ENCODE measurements at places on chromosomes 2 and 18.
A peak's percentile ranks its signal among the peaks of the same experiment; 100 is the strongest.

DNA sequence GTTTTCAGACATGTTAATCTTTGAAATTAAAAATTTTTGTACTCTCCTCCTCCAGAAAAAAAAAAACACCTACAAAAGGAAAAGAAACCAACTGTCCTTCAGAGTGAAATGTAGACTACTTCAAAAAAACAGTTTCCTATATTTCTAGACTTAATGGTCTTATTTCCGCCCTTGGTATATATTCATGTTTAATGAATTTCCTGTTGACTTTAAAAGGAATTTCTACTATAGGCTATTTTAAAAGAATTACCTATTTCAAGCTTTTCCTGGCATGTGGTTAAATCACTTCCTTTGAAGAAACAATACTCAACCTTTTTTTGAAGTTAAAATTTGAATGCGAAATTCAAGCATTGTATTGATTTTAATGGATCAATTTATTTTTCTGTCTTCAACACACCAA lies 29.2 kb downstream of the GULP1 start:
- DNase-seq: no peak
- H3K36me3 ChIP-seq: peaks cover 31% of the 10 kb centered on the region
- H3K27ac ChIP-seq: no peak overlapping the region
- H3K4me3 ChIP-seq: peak overlapping the region; percentile 15
- no peaks in the 10 kb centered on the region for H3K27me3 ChIP-seq
- H3K4me1 ChIP-seq: peaks cover 94% of the 10 kb centered on the region

GRCh38 chr2:23524261-23524706 lies 139.3 kb downstream of the KLHL29 start:
- H3K27ac ChIP-seq: peak overlapping the region; percentile 83
- DNase-seq: peak; percentile 39
- H3K4me1 ChIP-seq: peaks cover 19% of the 10 kb centered on the region
- no peaks in the 10 kb centered on the region for H3K36me3 ChIP-seq
- H3K4me3 ChIP-seq: peak overlapping the region; percentile 54

DNA sequence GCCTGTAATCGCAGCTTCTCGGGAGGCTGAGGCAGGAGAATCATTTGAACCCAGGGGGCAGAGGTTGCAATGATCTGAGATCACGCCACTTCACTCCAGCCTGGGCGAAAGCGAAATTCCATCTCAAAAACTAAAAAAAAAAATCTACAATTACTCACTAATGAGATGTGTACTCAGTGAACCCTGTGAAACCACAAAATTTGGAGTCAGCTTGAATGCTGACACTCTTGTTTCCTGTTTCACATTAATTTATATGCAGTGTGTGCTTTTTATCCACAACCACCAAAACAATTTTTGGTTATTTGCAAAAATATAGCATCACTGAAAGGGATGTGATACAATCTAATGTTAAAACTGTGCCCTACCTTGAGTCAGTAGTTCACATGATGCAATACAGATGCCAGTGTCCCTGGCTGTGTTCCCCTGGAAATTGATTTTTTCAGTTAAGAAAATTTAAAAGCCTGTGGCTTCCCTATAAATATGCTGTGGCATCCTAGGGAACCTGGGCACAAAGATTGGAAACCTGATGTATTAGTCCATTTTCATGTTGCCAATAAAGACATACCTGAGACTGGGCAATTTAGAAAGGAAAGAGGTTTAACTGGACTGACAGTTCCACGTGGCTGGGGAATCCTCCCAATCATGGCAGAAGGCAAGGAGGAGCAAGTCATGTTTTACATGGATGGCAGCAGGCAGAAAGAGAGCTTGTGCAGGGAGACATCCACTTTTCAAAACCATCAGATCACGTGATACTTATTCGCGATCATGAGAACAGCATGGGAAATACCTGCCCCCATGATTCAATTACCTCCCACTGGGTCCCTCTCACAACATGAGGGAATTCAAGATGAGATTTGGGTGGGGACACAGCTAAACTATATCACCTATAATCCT lies 337.5 kb upstream of the NT5C1B start:
- peaks cover 5% of the 10 kb centered on the region for H3K36me3 ChIP-seq
- no peak for DNase-seq
- H3K4me1 ChIP-seq: peaks cover 59% of the 10 kb centered on the region
- peak overlapping the region; percentile 68 for H3K27ac ChIP-seq

GRCh38 chr2:119082821-119083400 lies 75.6 kb downstream of the C1QL2 start:
- H3K4me3 ChIP-seq: no peak overlapping the region
- peaks cover 4% of the 10 kb centered on the region for H3K27me3 ChIP-seq

GRCh38 chr18:39872651-39873050 lies 2082.4 kb upstream of the PIK3C3 start:
- no peaks in the 10 kb centered on the region for H3K4me1 ChIP-seq
- H3K4me3 ChIP-seq: no peak overlapping the region
- no peaks in the 10 kb centered on the region for H3K36me3 ChIP-seq
- H3K27ac ChIP-seq: no peak overlapping the region
- DNase-seq: no peak
- no peaks in the 10 kb centered on the region for H3K27me3 ChIP-seq

- no peak overlapping the region for H3K4me3 ChIP-seq
- H3K36me3 ChIP-seq: no peaks in the 10 kb centered on the region
- peaks cover 48% of the 10 kb centered on the region for H3K4me1 ChIP-seq
Measured at GRCh38 chr2:173982182-173982714, 17.1 kb upstream of the SP3 start.

- no peak overlapping the region for H3K27ac ChIP-seq
- no peaks in the 10 kb centered on the region for H3K4me1 ChIP-seq
- peak; percentile 58 for DNase-seq
Measured at GRCh38 chr2:232327105-232328031, 51.2 kb upstream of the ALPP start.

DNA sequence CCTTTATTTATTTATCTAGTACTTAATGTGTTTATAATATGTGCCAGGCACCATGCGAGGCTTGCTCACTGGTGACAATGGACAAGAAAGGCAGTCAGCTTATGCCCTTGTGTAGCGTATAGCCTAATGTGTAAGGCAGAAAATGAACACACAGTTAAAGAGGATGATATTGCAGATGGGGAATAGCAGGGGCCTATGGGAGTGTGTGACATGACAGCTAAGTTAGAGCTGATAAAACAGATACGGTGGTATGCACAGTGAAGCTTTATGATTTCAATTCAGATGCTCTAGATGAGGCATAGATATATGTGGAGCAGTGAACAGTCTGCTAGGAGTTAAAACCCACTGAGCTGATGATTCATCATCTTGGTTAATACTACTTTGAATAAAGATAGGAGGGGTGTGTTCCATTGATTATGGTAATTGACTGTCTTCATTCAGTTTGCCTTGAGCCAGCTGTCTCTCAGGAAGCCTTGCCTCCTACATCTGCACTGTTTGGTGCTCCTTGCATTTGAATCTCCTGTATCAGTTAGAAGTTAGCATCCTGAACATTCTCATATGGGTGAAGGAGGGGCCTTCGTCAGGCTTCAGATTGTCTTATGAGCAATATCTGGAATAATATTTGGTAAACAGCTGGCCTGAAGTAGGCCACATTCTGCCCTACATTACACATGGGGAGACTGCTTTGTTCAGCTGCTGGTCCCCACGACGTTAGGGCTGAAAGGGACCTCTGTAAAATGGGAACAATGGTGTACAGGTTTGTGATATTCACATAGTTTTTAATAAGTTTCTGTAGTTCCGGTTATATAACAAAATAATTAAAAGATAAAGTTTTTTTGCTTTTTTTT lies 13.2 kb downstream of the MAP4K4 start:
- H3K27me3 ChIP-seq: no peaks in the 10 kb centered on the region
- peak; percentile 25 for DNase-seq
- H3K36me3 ChIP-seq: peaks cover 9% of the 10 kb centered on the region
- H3K4me1 ChIP-seq: peaks cover 52% of the 10 kb centered on the region

DNA sequence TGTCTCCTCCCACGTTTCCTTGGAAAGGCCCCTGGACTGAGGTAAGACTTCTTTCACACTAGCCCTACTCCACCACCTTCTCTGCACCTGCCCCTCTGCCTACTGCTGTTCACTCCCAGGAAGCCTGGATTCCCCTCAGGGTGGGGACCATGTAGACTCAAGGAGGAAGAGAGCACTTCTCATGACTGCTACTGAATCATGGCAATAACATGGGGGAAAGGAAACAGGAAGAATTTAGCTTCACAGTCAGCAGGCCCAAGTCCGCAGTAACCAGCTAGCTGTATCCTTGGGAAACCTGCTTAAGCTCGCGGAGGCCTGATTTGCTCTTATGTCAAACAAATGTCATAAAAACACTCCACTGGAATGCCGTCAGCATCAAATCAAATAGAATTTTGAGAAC lies 126.2 kb upstream of the CAPN13 start:
- no peak overlapping the region for H3K27ac ChIP-seq
- H3K4me1 ChIP-seq: no peaks in the 10 kb centered on the region
- no peak overlapping the region for H3K4me3 ChIP-seq

DNA sequence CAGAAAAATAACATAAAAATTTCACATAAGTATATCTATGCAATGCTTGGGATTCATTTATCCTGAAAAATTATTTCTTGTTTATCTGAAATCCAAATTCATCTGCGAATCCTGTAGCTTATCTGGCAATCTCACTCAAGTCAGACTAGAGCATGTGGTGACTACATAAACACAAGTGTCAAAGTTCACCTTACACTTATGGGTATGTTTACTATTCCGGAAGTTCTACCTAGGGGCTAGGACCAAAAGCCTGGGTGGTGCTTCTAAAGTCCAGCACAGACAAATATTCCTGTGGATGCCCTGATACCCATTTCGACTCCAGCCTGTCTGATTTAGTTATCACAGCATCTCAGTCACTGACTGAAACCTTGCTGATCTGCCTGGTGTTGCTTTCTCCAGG lies 364.0 kb downstream of the METTL4 start:
- H3K4me1 ChIP-seq: no peaks in the 10 kb centered on the region
- H3K27ac ChIP-seq: no peak overlapping the region

DNA sequence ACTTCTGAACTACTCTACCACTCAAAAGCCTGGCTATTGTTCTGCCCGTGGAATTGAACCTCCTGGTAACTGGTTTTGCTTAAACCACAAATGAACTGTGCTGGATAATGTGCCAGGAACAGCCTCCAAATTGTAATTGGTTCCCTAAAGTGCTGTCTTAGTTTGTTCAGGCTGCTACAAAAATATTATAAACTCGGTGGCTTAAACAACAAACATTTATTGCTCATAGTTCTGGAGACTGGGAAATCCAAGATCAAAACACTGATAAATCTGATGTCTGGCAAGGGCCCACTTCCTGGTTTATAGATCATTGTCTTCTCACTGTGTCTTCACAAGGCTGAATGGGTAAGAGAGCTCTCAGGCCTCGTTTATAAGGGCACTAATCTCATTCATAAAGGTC lies 149.2 kb upstream of the NCKAP5 start:
- H3K36me3 ChIP-seq: no peaks in the 10 kb centered on the region
- peaks cover 68% of the 10 kb centered on the region for H3K4me1 ChIP-seq
- H3K27me3 ChIP-seq: no peaks in the 10 kb centered on the region
- H3K27ac ChIP-seq: no peak overlapping the region

- DNase-seq: no peak
- peaks cover 30% of the 10 kb centered on the region for H3K4me1 ChIP-seq
- H3K4me3 ChIP-seq: no peak overlapping the region
- H3K27me3 ChIP-seq: peaks cover 13% of the 10 kb centered on the region
- no peaks in the 10 kb centered on the region for H3K36me3 ChIP-seq
- H3K27ac ChIP-seq: no peak overlapping the region
Measured at GRCh38 chr18:27787547-27787946, 389.4 kb downstream of the CDH2 start.

- H3K27me3 ChIP-seq: peaks cover 14% of the 10 kb centered on the region
- no peaks in the 10 kb centered on the region for H3K36me3 ChIP-seq
- no peak overlapping the region for H3K27ac ChIP-seq
Measured at GRCh38 chr2:102424754-102425153, 1.8 kb downstream of the IL18RAP start.

DNA sequence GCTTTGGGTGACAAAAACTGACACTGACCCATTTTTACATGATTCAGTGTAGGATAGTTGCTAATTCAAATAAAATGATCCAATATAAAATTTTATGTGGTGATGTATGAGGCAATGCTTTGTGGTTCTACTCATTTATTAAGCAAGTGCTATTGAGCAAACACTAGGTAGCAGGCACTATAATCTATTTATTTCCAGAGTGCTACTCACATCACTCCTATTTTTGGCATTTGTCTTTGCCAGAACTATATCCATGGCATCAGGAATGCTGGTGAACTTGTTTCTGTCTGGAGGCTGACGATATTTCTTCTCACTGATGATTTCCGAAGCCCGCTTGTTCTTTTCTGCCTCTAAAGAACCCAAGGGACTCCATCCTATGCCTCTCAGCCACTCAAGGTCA lies 84.3 kb downstream of the NEB start:
- DNase-seq: no peak
- peaks cover 4% of the 10 kb centered on the region for H3K36me3 ChIP-seq
- no peak overlapping the region for H3K4me3 ChIP-seq
- H3K4me1 ChIP-seq: no peaks in the 10 kb centered on the region
- no peak overlapping the region for H3K27ac ChIP-seq

GRCh38 chr2:200450288-200450687 lies 59.6 kb downstream of the KCTD18 start:
- peaks cover 47% of the 10 kb centered on the region for H3K4me1 ChIP-seq
- peaks cover 43% of the 10 kb centered on the region for H3K36me3 ChIP-seq

GRCh38 chr18:60358516-60358915 lies 14.1 kb downstream of the MC4R start:
- no peak overlapping the region for H3K27ac ChIP-seq
- H3K4me1 ChIP-seq: peaks cover 29% of the 10 kb centered on the region
- no peaks in the 10 kb centered on the region for H3K36me3 ChIP-seq
- no peak overlapping the region for H3K4me3 ChIP-seq
- H3K27me3 ChIP-seq: peaks cover 2% of the 10 kb centered on the region

- H3K27ac ChIP-seq: no peak overlapping the region
- no peaks in the 10 kb centered on the region for H3K36me3 ChIP-seq
- H3K4me1 ChIP-seq: peaks cover 8% of the 10 kb centered on the region
- no peak overlapping the region for H3K4me3 ChIP-seq
- no peaks in the 10 kb centered on the region for H3K27me3 ChIP-seq
- no peak for DNase-seq
Measured at GRCh38 chr2:202007015-202007982, 26.4 kb upstream of the FZD7 start.

DNA sequence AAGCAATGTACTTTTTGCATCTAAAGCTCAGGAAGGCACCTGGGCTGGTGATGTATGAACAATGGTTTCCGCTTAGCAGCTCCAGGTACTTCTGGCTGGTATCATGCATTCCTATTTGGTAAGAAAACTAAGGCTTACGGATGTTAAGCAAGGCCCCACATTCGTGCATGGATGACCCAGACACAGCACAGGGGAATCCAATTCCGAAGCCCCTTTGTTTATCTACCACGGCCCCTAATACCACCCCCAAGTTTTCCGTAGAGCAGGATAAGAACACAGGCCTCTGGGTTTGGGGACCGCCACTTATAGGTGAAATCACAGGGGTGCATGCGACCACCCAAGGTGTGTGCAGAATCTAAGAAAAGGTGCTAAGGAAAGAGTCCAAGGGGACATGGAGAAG lies 192.1 kb upstream of the ID2 start:
- no peak overlapping the region for H3K27ac ChIP-seq
- H3K36me3 ChIP-seq: no peaks in the 10 kb centered on the region
- DNase-seq: no peak
- H3K4me3 ChIP-seq: no peak overlapping the region
- H3K4me1 ChIP-seq: no peaks in the 10 kb centered on the region
- peaks cover 13% of the 10 kb centered on the region for H3K27me3 ChIP-seq

- H3K27ac ChIP-seq: peak overlapping the region; percentile 82
- no peaks in the 10 kb centered on the region for H3K27me3 ChIP-seq
- peaks cover 45% of the 10 kb centered on the region for H3K4me1 ChIP-seq
Measured at GRCh38 chr2:39568561-39569006, 97.1 kb upstream of the TMEM178A start.

Measured in HFFc6 (cell line).